MCF 10A (cell line): ENCODE measurements at places on chromosomes 5 and 9.

- no peak for DNase-seq
These were observed 383.4 kb downstream of the ENC1 start for GRCh38 chr5:74257060-74257527.

- no peak for DNase-seq
These were observed 122.6 kb downstream of the BOD1 start for GRCh38 chr5:173493846-173494245.

GRCh38 chr5:111626473-111627148, 114.3 kb upstream of the STARD4 start:
- no peak for DNase-seq

DNA sequence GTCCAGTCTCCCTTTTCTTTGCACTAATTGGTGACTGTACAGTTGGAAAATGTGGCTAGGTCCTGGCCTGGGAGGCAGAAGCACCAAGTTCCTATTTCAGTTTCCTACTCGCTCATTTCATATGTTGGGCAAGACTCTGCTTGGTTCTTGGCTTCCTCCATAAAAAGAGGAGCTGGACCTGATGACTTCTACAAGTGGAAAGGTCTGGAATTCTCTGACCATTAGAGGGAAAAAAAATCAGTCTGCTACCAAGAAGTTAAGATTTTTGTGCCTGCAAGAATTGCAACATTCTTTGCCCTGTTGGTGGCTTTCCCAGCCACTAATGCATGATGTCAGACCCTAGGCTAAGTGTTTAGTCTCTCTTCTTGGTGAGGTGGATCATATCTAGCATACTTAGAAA, 91.5 kb downstream of the WDR41 start:
- DNase-seq = no peak

GRCh38 chr9:36488389-36488756, 84.3 kb upstream of the MELK start:
- DNase-seq = no peak

GRCh38 chr9:135563858-135564257, 2.3 kb downstream of the PAEP start:
- no peak for DNase-seq

DNA sequence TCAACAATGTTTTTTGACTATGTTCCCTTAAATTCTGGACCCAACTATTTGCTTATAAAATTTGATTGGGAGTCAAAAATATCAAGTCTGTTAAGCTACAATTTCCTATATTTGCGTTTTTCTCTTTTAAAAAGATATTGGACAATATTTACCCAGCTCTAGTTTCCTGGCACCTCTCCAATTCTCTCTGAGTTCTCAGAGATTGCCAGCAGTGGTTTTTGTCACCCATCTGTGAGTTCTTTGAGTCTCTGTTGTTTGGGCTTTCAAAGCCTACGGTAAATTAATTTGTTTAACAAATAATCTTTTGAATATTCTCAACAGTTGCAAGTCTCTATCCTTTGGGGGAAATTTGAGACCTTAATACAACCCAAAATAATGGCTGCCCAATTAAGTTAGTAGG, 174.2 kb upstream of the PUM3 start:
- no peak for DNase-seq

GRCh38 chr9:69463497-69464068, 138.6 kb downstream of the ENTREP1 start:
- DNase-seq = no peak

DNA sequence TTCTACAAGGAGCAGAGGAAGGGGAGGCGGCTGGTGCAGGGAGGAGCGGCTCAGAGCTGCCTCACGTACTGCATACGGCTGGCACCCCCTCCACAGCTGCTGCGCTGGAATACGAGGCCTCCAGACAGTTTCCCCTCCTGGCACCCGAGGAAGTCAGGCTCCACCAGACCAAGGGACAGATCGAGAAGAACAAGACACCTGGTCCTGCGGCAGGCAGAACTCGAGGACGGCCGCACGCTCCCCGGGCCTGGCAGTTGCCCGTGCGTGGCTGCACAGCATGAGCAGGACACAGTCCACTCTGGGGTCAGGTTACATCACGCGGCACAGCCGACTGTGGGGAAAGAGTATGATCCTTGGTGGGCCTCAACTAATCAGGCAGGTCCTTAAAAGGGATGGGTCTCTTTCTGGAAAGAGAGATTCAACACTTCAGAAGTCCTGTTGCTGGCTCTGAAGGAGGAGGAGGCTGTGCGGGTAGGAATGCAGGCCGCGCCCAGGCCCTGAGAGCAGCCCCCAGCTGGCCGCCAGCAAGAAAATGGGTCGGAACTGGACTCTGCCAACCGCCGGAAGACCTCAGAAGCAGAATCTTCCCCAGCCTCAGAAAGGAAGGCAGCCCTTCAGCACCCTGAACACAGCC, 11.6 kb downstream of the UBAC1 start:
- no peak for DNase-seq

DNA sequence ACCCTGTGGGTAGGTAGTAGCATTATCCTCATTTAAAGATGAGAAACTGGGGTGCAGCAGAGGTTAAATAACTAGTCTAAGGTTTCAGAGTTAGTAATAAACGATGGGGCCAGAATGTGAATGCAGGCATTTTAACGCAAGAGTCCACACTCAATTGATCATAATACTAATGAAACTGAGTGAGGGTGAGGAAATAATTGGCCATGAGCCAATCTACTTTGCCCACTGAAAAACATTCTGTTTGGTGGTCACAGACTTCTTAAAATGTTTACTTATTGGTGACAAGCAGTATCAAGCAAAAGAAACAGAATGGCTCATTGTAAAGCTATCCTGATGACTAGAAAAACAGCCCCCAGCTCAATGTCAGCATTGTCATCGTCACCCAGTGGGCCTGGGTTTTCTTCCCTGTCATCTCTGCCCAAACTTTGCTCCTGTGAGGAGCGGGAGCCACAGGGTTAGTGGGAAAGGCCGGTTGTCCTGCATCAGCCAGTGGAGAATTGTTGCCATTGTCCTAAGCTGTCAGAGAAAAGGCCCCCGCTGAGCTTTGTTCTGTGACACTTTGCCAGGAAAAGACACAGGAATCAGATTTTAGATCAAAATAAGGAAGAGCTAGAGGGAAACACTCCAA, 77.3 kb upstream of the MAN2A1 start:
- no peak for DNase-seq

GRCh38 chr9:108166519-108166918, 677.0 kb upstream of the KLF4 start:
- DNase-seq = no peak

- peak; percentile 94 for DNase-seq
These were observed at the start of gene SH3RF2 for GRCh38 chr5:145936401-145937131. SH3RF2 (plus strand) TSS chr5:145936578; CDS start chr5:145937929, 1,351 bp downstream.

DNA sequence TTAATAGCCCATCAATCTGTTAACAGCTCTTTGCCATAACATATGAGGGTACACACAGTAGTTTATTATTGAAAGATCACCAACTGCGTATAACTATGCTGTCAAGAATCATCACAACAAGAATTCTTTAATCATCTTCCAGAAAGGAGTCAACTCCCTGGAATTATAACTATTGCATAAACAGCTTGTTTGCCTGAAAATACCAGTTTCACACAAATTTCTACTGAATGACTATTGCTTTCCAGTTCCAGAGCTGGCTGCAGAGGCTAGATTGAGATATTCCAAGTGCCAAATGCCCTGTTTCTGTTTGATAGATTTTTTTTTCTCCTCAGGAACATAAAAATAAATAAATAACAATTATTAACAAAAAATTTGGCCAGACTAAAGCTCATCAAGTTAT, 444.7 kb downstream of the TLE1 start:
- no peak for DNase-seq

DNA sequence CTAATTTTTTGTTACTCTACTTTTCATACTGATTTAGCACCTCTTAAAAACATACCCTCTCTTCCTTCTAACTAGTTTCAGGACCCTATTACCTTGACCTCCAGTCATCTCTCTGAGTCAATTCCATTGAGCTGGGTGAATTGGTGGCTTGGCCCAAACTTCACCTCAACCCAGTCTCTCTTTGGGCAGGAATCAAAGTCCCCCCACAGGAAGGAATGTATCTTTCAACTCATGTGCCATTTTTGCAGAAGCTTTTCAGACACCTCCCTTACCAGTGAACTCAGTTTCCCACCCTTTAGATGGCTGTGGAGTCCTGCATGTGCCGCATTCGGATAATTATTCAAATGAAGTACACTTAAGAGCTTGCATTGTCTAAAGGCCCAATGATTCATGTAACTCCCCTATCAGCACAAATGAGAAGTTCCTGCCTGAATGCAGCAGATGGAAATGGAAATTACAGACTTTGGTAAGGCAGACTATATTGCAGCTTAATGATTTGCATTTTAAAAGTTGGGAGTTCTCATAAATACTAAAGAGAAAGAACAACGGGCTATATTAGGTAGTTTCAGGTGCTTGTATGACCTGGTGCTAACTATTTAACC, 693.5 kb downstream of the PTPRD start:
- DNase-seq = no peak

DNA sequence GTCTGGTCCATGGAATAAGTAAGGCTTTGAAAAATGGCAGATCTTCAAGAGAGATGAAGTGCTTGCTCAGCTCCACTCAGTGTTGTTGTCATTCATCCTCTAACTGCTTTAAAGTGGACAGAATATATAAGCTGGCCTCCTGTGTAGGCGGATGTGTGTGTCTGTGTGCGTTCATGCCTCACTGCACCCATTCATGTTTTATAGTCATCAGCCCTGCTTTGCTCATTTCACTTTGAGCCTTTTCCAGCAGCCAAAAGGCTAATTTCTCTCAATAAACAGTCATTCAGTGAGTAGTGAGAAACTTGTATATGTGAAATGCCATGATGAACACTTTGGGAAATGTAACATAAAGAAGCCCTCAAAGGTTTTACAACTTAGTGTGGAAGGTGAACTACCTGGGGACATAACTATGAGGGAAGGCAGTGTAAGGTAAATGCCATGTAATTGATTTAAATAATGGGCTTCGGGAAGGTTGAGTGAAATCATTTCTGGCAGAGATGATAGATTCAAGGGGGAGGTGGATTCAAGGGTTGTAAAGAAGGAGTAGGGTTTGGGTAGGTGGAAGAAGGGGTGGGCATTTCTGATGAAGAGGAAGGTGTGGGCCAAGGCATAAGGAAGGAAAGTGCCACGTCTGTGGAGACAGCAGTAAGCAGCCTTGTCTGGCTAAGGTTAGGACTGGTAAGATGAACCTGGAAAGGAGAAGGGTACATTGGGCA, 15.7 kb downstream of the TTC23L start:
- DNase-seq = no peak

DNA sequence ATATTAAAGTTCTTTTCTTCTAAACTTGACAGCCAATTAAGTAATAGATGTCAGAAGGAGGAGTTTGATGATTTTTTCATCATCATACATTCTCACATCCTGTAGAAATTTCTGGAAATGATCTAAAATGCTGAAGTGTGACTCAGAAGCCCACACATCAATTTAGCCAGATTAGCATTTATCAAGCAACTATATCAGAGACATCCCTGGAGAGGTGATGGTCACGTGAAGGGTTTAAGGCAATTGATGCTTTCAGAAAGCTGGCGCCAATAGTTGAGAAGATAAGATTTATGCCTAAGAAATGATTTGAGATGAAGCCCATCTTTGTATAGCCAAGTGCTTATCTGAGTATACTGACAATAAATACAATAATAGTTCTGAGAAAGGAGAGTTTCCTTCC, 162.9 kb upstream of the RORB start:
- no peak for DNase-seq

- peak; percentile 80 for DNase-seq
These were observed 131.5 kb upstream of the GRHPR start for GRCh38 chr9:37290940-37291485.

GRCh38 chr5:135140446-135141204, 106.6 kb upstream of the PITX1 start:
- peak; percentile 98 for DNase-seq

DNA sequence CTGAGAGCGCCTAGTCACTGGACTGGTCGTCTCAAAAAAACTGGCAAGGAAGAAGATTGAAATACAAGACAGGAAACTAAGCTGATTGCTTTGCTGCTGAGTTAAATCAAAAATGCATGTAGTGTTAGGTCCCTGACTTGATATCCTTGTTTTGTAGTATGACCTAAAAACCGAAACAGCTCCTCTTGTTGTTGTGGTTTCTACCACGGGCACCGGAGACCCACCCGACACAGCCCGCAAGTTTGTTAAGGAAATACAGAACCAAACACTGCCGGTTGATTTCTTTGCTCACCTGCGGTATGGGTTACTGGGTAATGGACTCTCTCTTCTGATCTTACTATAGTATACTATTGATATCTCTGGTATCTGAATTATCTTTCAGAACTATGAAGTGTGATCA, 4.3 kb downstream of the MTRR start:
- no peak for DNase-seq

GRCh38 chr5:159156426-159157238, 52.7 kb downstream of the RNF145 start:
- peak; percentile 87 for DNase-seq

DNA sequence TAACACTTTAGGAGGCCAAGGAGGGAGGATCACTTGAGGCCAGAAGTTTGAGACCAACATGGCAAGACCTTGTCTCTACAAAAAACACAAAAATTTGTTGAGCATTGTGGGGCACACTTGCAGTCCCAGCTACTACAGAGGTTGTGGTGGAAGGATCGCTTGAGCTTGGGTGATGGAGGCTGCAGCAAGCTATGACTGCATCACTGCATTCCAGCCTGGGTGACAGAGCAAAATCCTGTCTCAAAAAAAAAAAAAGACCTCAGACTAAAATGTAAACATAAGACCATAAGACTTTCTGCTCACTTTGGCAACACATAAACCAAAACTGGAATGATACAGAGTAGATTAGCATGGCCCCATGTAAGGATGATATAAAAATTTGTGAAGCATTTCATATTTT, 24.6 kb upstream of the NANS start:
- DNase-seq = no peak

DNA sequence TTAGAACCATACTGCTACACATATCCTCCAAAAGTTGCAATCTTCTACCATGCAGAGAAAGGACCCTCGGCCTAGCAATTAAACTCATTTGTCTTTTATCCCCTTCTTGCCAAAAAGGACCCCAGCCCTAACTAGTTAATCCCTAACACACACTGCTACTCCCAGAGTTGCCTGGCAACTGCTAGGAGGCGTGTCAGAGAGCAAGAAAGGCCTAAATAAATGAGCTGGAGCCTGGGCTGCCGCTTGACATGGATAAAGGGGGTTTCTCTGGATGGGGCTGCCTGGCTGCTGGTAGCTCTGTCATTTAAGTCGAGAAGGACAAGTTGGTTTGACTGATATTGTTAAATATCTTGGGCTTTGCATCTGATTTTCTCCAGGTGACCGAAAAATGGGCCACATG, 194.8 kb downstream of the CRB2 start:
- DNase-seq = no peak

DNA sequence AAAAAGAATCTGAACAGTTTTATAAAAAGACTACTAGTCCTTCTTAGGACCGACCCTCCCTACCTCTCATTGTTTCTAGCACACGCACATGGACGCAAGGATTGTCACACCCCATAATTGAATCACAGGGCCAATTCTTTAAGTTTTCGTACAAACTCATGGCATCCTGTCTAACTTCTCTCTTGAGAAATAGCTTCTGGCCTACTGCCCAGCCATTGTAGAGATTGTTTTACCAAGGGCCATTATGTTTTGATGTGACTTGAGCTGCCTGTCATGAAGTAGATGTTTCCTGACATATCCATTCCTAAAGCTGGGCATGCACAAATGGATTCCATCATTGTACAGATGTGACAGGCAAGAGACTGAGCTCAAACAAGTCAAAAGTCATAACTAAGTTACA, 1672.1 kb upstream of the C9orf72 start:
- DNase-seq = peak; percentile 63
